Activated T-helper 9 cell treated with anti-CD3 and anti-CD28 coated beads, Interleukin-2, amount 50 U/mL, for 16 hours (primary cell): ENCODE measurements at places on chromosomes 2 and 18.
A peak's percentile ranks its signal among the peaks of the same experiment; 100 is the strongest.

DNA sequence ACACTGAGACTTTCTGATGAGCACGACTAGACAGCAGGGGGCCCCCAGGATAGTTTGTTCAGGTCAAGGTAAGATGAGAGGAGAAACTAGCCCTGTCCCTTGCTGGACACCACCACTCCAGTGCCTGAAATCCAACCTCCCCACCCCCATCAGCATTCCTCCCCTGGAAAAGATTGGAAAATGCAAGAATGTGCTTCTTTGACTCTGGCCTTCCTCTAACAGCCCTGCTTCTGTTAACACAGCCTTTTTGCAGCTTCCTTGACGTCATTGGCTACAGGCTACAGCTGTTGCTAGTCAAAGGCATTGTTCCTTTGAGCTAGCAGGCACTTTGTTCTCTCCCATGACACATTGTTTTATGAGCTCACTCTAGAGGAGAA, 20.1 kb upstream of the LTBP1 start:
- no peak for DNase-seq

- DNase-seq = no peak
Measured at GRCh38 chr18:1090758-1091157, 186.1 kb downstream of the ADCYAP1 start.

DNA sequence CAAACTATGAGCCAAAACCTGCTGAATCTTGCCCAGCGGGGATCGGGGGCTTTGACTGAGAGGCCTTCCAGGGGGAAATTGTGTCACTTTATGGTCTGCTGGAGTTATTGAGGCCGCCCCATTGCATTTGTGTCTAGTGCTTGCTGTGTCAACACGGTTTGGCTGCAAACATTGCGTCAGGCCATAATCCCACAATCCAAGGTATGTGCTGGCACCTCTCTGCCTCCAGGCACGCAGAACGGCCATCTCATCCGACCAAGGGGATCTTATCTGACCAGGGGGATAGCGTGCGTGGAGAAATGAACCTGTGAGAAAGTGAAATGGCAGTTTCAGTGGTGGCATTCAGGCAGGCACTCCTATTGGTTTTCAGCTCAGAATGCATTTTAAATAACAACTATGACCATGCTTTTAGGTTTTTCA, 18.1 kb upstream of the LYPD6B start:
- DNase-seq = no peak

DNA sequence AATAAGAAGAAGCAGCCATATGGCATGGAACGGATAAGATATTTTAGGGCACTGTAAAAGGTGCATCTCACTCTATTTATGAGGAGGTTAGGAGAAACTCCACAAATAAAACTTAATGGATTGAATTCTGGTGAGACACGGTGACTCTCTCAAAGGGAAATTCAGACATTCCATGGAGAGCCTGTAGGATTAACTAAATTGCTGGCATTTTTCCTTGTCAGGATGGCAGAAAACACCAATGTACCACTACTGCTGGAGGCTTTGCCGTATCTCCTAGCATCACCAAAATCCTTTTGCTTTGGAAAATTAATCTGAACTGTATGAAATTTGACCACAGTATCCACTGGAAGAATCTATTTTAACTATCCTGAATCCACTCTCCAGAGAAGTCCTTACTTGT, 79.3 kb downstream of the RBM43 start:
- no peak for DNase-seq

DNA sequence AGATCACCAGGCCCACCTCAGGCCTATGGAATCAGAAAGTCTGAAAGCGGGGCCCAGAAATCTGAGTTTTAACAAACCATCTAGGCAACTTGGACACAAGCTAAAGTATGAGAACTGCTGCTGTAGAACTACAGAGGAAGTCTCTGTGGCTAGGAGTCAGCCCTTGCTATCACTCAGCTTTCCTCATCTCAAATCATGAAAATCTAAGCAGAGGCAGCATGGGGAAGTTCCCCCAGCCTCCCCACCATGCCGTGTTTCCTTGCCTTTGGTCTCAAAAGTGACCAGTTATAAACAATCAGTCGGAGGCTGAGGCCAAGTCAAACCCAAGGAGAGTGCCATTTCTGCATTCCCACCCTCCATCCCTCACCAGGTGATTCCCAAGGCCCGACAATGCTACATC, 404.7 kb downstream of the BCL11A start:
- DNase-seq = no peak

- DNase-seq = no peak
Measured at GRCh38 chr2:29241341-29241740, 126.1 kb downstream of the CLIP4 start.

GRCh38 chr2:212294816-212295215, 243.8 kb downstream of the ERBB4 start:
- DNase-seq = no peak

GRCh38 chr2:204470621-204471196, 74.6 kb upstream of the PARD3B start:
- no peak for DNase-seq

- no peak for DNase-seq
Measured at GRCh38 chr2:159226059-159226461, 60.4 kb downstream of the WDSUB1 start.

DNA sequence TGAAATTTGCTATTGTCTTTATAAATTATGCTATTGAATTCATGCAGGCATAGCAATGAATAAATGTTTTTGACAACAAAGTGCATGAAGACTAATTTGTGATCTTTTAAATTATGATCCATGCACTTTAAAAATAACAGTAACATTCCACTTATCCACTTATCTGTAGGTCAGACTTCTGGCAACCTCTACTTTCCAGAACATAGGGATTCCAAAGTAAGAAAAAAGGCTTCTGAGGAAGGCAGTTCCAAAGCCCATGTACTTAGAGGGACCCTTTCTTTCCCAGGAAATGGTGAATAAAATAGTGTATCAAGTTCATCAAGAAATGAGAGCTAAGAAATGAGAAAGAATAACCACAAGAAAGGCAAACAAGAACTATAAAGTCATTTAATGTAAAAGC, 58.3 kb downstream of the VIL1 start:
- no peak for DNase-seq

DNA sequence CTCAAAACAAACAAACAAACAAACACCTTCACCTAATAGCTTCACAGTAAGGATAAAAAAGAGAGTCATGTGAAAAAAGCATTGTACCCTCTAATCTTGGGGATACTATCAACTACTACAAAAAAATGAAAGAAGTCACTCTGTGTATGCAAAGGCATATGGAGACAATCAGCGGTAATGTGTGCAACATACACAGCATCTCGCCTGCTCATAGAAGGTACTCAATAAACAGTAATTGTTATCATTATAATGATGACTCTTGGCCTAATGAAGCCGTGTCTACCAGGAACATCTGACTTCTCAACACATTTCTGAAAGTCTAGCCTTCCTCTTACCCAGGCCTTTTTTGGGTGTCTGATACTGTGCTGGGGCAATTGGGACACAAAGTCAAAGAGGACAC, 55.3 kb downstream of the MYCN start:
- no peak for DNase-seq

DNA sequence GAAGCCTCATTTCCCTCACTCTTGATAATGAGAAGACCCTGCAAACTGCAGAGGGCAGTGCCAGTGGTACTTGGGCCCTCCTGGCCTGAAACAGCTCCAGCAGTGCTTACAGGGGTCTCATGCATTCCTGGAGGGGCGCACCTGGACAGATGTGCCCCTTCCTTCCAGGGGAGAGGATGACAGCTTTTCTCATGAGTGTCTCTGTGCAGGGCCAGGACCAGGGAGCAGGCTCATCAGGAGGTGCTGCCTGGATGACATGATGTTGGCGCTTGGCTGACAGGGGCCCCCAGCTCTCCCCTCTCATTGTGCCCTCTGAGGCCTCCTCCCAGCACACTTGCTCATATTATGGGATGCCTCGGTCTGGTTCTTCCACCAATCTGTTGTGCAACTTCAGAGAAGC, 95.1 kb upstream of the MYCN start:
- DNase-seq = no peak

GRCh38 chr18:56233595-56233994, 404.8 kb downstream of the TXNL1 start:
- no peak for DNase-seq

GRCh38 chr2:47300609-47301276, 102.2 kb upstream of the MSH2 start:
- DNase-seq = no peak

- no peak for DNase-seq
Measured at GRCh38 chr2:61952288-61952687, 46.8 kb downstream of the COMMD1 start.

DNA sequence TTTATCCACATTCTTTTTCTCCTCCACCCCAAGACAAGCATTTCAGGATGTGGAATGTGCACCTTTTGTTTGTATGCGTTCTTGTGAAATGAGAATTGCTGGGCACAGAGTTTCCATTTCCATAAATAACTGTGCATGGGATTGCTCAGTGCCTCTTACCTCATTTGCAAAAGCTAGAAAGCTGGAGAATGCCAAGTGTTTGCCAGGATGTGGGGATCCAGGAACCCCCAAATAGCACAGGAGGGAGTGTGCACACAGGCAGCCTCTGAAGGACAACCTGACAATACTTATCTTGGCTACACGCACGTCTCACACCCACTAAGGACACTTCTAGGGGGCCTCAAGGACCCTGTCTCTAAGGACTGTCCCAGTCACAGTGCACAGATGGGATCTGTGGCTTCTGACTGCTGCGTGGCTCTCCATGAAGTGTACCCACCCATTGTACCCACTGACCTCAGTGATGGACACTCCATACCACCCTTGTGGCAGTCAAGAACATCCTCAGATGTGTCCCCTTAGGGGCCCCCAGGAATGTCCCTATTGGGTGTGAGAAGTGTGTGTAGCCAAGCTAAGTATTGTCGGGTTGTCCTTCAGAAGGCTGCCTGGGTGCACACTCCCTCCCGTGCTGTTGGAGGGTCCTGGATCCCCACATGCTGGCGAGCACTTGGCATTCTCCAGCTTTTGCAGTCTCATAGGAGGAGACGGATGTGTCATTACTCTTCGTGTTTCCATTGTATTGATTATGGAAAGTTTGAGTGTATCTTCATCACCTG, 38.4 kb downstream of the CAPN13 start:
- no peak for DNase-seq

DNA sequence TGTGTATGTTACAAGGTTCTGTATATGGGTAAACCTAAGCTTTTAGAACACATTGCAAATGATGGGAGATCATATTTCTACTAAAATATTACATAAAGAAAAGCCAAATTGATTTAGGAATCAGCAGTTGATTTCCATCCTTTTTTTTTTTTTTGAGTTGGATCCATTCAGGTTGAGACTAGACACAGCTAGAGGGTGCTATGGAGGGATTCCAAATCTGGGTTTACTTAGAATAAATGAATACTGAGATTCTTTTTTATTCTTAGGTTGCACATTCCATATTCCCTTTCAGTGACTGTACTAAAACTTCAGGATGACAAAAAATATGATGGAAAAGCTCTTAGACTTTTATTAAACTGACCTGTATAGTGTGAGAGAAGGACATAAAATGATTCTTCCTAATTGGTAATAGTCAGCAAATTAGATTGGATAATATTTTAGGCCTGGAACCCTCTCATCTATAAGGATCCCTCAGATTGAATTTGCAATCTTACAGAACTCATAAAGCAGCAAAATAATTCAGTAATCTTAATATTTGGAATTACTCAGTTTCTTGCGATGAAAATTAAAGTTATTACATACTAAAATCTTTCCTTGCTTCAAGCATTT, 183.3 kb upstream of the SESTD1 start:
- DNase-seq = no peak

GRCh38 chr2:70078384-70078783, 8.9 kb upstream of the PCBP1 start:
- DNase-seq = no peak

DNA sequence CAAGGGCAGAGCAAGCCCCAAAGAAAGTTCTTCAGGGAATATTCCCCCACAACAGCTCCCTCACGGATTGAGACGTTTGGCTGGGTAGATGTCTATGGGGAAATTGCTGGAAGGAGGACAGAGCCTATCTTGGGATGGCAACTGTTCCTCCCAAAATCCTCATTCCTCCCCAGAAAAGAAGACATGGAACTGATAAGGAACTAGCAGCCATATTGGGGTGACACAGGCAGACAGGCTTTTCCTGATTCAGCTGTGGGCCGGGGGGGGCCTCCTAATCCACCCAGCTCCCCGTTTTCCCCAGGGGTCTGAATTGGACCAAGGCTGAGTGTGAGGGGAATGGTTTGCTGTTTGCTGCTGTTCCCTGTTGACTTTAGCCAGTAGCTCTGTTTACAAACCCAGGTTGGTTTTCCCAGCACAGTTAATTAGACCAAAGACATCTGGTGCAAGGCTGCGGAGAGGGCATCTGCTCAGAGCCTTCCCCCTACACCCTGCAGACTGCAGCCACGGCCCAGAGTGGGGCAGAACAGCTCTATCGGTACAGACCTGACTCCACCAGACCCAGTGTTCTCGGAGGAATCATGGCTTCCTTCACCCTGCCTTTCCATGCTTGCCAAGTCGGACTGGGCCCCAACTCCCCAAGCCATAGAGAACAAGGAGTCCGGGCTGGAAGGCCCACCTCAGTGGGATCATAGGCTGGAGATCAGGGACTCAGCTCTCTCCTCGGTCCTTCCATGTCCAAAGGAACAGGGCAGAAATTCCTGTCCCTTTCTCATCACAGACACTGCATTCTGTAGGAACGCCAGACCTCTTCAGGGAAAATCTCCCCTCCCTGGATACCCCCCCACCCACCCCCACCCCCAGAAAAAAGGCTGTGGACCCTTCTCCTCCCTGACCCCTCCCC, 1.7 kb upstream of the PKDCC start:
- no peak for DNase-seq

GRCh38 chr18:48931680-48932461, 18.9 kb downstream of the SMAD7 start:
- DNase-seq = no peak

DNA sequence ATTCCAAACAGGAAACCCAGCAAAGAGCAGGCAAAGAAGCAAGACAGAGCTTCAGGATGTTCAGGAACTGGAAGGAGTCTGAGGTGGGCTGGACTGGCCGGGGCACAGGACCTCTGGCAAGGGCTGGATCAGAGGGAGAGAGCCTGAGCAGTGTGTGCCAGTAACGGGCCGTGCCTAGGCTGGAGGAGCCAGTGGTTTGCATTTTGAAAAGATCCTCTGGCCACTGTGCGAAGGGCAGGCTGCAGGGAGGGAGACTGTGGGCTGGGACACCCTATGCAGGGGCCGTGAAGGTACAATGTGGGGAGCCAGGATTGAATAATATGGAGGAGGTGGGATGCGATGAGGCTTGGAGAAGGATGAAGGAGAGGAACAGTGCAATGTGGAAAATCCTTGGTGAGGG, 6.2 kb upstream of the SDC1 start:
- DNase-seq = no peak

DNA sequence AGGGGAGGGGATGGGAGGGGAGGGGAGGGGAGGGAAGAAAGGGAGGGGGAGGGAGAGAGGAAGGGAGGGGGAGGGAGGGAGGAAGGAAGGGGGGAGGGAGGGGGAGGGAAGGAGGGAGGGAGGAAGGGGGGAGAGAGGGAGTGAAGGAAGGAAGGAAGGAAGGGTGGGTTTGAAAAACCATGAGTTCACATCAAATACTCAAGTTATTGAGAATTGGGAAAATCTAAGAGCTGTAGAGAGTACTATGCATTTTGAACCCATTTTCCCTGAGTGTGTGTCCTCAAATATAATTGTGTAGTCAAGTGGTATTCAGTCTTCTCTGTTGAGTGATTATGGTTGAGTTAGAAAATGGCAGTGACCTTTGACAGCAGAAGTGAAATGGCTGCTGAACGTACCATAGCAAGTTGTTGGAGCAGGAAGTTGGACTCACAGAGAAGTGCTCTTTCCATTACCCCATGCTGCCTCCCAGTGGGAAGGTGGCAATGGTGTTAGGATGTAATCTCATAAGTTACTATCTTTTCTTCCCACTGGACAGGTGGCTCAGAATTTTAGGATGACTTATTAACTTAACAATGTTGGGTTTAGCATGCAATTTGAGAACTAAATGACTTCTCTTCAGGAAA, 214.6 kb downstream of the SETBP1 start:
- DNase-seq = peak; percentile 8

GRCh38 chr18:35432565-35433001, 55.4 kb upstream of the ZNF396 start:
- no peak for DNase-seq
